ENCODE measurements at places on chromosomes 1 and 21. TPM values are rescaled to one million over a fixed set of nuclear protein-coding genes. Genes with fewer than 3 reads are reported as not detected.

DNA sequence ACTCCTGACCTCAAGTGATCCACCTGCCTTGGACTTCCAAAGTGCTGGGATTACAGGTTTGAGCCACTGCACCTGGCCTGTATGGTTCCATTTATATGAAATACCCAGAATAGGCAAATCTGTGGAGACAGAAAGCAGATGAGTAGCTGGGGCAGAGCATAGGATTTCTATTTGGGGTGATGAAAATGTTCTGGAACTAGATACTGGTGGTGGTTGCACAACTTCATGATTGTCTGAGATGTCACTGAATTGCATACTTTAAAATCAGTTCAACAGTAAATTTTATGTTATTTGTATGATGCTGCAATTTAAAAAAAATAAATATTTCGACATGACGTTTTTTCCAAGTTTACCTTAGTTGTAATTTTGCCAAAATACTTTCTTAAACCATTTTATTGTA lies 23.9 kb downstream of the ITSN1 start:
- H3K4me1 ChIP-seq, result no peaks in the 10 kb centered on the region
- no peak for DNase-seq
- no peak overlapping the region for H3K4me3 ChIP-seq
- no peaks in the 10 kb centered on the region for H3K36me3 ChIP-seq
- H3K27me3 ChIP-seq, result no peaks in the 10 kb centered on the region
- H3K27ac ChIP-seq, result no peak overlapping the region

Gene SPRR4
- total RNA-seq, result not detected

Gene CXADR
- 59.3 TPM for total RNA-seq

Gene C1orf226
- total RNA-seq, result 11.5 TPM

Gene ACBD6
- 63.9 TPM for total RNA-seq

All from upper lobe of left lung (tissue), 6 donors.